Urinary bladder (tissue), 4 donors: ENCODE measurements at places on chromosomes 6 and 20. TPM values are rescaled to one million over a fixed set of nuclear protein-coding genes. Genes with fewer than 3 reads are reported as not detected.

Gene ACSS1
- 11.1 TPM for total RNA-seq

DNA sequence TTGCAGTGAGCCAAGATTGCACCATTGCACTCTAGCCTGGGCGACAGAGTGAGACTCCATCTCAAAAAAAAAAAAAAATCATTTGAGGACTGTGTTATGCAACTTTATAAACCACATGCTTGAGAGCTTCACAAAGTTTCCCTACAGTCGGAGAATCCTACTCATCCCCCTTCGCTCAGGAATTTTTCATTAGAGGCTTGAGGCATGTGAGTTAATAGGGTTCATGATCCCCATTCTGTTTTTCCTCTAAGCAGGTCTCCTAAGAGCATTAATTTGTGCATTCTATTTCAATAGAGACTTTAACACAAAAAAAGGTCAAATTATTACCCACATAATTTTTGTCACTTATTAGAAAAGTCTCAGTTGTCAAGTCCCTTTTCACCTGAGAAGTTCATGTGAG, 103.7 kb upstream of the SOX4 start:
- no peak for DNase-seq

DNA sequence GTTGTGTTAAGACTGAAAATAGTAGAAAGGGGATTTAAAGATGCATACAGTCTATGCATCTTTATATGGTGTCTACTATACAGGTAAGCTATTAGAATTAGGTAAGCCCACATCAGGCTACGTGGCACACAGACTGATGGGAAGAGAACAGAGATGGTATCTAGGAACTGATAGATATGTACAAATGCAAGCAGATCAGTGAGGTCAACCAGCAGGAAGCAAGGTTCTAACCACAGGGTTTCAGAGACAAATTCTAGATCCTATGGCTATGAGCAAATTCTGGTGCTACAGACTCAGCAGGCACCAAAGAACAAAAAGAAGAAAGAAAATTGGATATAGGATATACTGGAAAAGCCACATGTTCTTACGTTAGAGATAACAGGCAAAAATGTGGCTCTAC, 110.6 kb downstream of the TRDN start:
- no peak for DNase-seq

DNA sequence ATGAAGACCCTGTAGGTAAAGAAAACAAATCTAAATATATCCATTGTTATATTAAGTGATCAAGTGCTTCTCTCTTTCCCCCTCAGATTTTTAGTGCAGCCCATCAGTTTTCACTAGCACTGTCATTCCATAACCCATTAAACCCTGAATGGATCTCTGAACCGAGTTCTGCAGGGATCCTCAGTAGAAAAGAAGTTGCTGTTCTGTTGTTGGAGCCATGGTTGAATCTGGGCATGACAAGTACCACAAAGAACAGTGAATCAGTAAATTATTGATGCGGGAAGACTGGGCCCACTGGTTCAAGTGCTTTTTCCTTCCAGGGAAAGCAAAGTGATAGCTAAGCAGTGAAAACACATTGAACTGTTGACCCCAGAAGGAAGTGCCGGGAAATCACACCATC, 60.4 kb downstream of the LAMP5 start:
- DNase-seq = no peak

GRCh38 chr6:153084393-153084792, 46.7 kb downstream of the RGS17 start:
- DNase-seq = no peak

Gene FAM83C
- total RNA-seq = 0.21 TPM

- DNase-seq = no peak
Measured at GRCh38 chr6:45532721-45533210, 155.0 kb upstream of the SUPT3H start.

DNA sequence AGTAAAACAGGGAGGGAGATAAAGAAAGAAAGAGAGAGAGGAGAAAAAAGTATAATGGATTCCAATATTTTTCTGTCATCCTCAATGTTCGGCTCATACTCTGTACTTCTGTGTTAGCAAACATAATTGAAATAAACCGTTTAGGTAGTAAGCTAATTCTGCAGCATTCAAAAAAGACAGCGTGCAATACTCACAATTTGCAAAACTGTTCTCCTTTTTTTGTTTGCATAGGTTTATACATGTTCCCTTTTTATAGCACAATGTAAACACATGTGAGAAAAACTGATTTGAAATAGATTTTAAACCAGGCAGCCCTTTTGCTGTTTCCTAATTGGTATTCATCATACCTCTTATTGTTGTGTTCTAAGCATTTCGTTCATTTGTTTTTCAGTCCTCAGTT, 188.9 kb downstream of the PLCB1 start:
- DNase-seq = no peak

GRCh38 chr6:22106451-22106850, 190.4 kb downstream of the PRL start:
- DNase-seq = no peak

Gene TFAP2A
- 1.6 TPM for total RNA-seq

GRCh38 chr20:6654513-6655252, 112.8 kb upstream of the BMP2 start:
- peak; percentile 69 for DNase-seq

- DNase-seq = no peak
Measured at GRCh38 chr6:169792306-169793015, 41.0 kb downstream of the ERMARD start.

- no peak for DNase-seq
Measured at GRCh38 chr6:159446340-159446739, 246.7 kb downstream of the SOD2 start.

Gene OR12D3
- total RNA-seq = not detected

Gene RPP21
- 15.0 TPM for total RNA-seq

DNA sequence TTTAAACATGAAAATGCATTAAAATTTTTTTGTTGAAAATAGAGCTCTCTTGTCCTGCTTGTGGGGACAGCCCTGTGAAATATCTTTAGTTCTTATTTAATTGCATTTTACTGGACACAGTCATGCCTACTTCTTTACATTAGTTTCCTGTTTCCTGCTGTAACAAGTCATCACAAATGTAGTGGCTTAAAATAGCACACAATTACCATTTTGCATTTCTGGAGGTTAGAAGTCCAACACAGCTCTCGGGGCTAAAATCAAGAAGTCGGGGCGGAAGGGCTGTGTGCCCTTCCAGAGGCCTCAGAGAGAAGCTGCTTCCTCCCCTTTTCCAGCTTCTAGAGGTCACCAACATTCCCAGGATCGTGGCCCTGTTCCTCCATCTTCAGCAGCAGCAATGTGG, 29.4 kb downstream of the PNLDC1 start:
- DNase-seq = no peak

Gene ENPP1
- 45.3 TPM for total RNA-seq

DNA sequence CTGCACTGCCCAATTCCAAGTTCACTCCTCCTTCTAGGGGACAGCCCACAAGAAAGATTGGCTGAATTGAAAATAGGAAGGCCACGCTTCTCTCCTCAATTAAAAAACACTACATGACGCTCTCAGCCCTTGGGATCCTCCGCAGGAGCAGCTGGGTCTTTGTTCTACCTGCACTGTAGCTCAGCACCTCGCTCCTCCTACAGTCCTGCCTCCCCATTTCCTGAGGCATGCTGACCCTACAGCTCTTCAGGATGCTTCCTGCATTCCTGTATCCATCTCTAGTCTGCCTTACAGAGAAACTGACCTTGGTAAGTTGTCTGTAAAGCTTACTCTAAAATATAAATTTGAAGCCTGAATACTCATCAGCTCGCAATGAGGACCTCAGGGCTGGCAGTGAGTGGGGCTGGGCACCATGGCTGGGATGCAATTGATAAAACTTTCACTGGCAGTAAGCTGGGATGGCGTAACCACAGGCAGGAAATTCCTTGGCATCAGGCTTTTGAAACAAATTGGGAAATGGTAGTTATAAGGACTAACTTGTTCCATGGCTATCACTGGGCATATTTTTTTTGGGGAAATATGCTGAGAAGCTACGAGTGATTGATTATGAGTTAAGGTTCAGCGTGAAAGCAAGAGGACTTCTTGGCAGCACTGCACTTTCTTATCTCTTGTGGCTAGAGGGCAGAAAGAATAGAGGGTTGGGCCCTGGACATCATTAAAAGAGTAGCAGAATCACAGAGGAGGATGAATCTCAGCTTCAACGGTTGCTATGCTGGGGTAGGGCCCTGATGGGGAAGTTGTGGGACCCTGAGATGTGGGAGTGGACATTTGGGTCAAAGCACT, 11.7 kb upstream of the SIRPB1 start:
- DNase-seq = no peak

Gene CGA
- total RNA-seq = not detected

DNA sequence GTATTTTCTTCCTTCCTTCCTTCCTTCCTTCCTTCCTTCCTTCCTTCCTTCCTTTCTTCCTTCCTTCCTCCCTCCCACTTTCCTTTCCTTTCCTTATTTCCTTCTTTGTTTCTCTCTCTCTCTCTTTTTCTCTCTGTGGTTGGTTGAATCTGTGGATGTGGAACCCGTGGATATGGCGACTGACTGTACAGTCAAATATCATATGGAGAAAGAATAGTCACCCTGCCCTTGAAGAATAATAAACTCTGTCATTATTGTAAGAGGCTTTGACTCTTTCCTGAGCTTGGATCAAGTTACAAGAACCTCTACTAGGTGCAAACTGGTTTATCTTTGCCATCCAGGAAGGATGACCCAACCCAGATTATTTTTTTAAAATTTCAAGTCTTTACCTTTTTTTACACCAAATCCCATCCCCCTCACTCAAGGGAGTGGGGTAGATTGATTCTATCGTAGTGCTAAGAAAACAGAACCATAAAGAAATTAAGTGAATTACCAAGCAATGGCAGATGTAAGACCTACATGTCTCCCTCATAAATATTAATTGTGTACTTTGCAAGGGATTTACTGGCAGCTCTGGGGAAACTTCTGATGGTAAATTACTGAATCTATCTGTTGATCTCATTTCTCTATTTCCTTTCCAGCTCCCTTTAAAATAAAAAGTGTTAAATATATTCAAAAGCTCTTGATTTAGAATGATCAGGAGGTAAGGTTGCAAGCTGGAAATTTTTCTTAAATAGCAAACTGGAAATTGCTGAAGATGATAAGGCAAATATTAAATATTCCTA, 667.5 kb downstream of the UTRN start:
- no peak for DNase-seq

- no peak for DNase-seq
Measured at GRCh38 chr20:33673410-33674293, 576 bp downstream of the NECAB3 start.

Gene LPA
- total RNA-seq = 4.0 TPM

DNA sequence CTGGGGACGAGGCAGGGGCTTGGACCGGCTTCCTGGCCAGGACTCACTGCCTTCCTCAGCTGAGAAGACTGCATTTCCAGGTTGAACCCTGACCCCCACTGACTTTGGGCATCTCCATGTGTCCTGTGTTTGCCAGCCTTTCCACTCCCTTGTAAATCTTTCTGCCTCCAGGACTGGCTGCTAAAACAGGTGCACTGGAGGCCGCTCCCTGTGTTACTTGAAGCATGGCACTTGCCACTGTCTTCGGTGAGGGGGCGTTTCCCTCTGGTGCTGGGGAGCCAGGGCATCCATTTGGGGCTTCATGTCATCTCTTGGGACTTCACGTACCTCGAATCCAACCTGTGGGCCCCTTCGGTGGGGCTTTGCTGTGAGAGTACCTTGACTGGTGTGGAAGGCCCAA, 6.7 kb upstream of the RBM38 start:
- no peak for DNase-seq

DNA sequence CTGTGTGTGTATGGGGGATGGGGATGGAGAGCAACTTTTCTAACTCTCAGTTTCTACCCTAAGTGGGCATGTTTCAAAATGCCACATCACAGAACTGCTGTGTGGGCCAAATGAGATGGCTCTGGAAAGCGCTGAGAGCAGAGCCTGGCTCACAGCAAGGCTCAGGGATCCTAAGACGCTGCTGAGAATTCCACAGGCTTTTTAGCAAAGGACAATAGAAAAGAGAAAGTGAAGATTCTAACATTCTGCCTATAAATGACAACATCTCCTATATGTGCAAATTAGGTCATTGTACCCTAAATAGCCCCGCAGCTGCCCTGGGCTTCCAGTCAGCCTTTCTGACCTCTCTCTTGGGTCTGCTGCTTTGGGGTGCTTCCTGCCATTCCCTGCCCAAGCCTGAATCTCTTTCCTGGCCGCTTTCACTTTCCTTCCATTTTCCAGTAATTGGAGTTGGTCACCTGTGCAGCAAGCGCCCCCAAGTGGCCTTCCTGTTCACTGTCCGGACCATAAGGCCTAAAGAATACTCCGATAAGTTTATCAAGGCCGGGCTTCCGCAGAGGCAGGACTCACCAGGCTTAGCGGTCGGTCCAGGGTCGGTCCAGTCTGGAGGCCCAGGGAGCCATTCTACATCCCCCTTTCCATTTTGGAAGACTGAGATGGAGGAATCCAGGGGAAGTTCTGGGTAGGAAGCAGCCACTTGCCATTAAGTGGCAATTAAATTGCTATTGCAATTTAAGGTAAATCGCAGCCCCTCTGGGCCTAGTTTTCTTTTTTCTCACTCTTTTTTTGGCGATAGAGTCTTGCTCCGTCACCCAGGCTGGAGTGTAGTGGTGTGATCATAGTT, 6.7 kb upstream of the DDR1 start:
- peak; percentile 83 for DNase-seq

DNA sequence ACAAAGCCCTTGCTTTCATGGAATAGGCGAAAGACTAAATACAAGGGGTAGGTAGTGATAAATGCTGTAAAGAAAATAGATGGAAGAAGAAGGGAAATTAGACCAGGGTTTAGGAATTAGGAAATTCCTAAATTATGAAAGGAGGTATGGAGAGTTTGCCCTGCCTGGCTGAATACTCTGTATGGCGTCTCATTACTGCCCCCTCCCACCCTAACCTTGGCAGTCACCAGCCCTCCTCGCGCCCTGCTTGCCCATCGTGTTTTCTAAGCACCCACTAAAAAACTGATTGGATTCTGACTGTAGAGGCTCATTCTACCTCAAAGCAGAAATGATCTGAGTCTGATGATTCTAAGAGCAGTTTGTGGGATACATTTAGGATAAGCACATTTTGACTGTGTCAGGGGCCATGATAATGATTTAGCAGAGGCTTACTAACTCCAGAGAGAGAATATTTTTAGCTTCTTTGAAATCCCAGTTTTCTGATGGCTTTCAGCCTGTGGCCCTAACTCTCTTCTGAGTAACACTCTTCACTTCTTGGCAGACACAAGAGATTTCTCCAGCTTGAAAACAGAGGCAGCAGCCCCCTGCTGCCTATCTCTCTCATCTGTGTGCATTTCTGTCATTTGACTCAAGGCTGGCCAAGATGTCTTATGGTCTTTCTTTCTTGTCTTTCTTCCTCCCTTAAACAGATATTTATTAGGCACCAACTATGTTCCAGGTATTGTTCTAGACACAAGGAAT, 1.4 kb upstream of the CHD6 start:
- no peak for DNase-seq

GRCh38 chr6:37860226-37860839, 40.8 kb downstream of the ZFAND3 start:
- no peak for DNase-seq

Gene ZNF311
- total RNA-seq = 3.2 TPM

Gene CHMP4B
- 33.5 TPM for total RNA-seq

- DNase-seq = no peak
Measured at GRCh38 chr20:63641146-63641791, 12.0 kb downstream of the STMN3 start.

Gene DLL1
- total RNA-seq = 5.9 TPM

GRCh38 chr20:47498606-47499005, 3.1 kb upstream of the NCOA3 start:
- DNase-seq = no peak
